Left lung (tissue), 14 donors: ENCODE measurements at places on chromosomes 1 and 21. TPM values are rescaled to one million over a fixed set of nuclear protein-coding genes. Genes with fewer than 3 reads are reported as not detected.

TMPRSS3 gene
- total RNA-seq = 4.8 TPM

HES2 gene
- 1.6 TPM for total RNA-seq

FAM72D gene
- total RNA-seq = 0.41 TPM

INSRR gene
- total RNA-seq = not detected

CNKSR1 gene
- 32.9 TPM for total RNA-seq

RSPO1 gene
- 0.52 TPM for total RNA-seq

RNU11 gene
- not detected for total RNA-seq

CD5L gene
- total RNA-seq = 2.2 TPM

KIF14 gene
- total RNA-seq = 2.2 TPM

NCDN gene
- total RNA-seq = 42.1 TPM

CYP4A11 gene
- total RNA-seq = not detected

S100A1 gene
- total RNA-seq = 2.3 TPM

KRTAP12-2 gene
- not detected for total RNA-seq

S100A3 gene
- total RNA-seq = 1.7 TPM

PSMG1 gene
- total RNA-seq = 41.3 TPM

NR5A2 gene
- total RNA-seq = 2.8 TPM

ANKRD65 gene
- total RNA-seq = 18.4 TPM

CAP1 gene
- 501 TPM for total RNA-seq

FAM20B gene
- 36.4 TPM for total RNA-seq

S100A7A gene
- not detected for total RNA-seq

HTR1D gene
- 0.15 TPM for total RNA-seq

CFHR1 gene
- not detected for total RNA-seq

TP73 gene
- total RNA-seq = 2.7 TPM

PROX1 gene
- total RNA-seq = 6.2 TPM

STIL gene
- 3.6 TPM for total RNA-seq

CD101 gene
- total RNA-seq = 2.7 TPM

AXDND1 gene
- total RNA-seq = not detected

TMEM240 gene
- 2.6 TPM for total RNA-seq

KRTAP13-2 gene
- total RNA-seq = not detected

ETV3 gene
- total RNA-seq = 26.3 TPM

ATP1A4 gene
- not detected for total RNA-seq

SPATA21 gene
- total RNA-seq = not detected

ASCL5 gene
- total RNA-seq = 0.21 TPM

LIX1L gene
- total RNA-seq = 28.9 TPM

MSTO1 gene
- total RNA-seq = 44.4 TPM

KCNE2 gene
- total RNA-seq = not detected

OR2L2 gene
- not detected for total RNA-seq

TIE1 gene
- 67.8 TPM for total RNA-seq

GPR25 gene
- 0.52 TPM for total RNA-seq

CASQ2 gene
- 0.32 TPM for total RNA-seq

COL8A2 gene
- 7.0 TPM for total RNA-seq

CELA3B gene
- total RNA-seq = not detected

IVL gene
- 0.12 TPM for total RNA-seq

ADORA3 gene
- 11.0 TPM for total RNA-seq

PLPPR4 gene
- total RNA-seq = 7.1 TPM

LBR gene
- 42.4 TPM for total RNA-seq

KDF1 gene
- 12.1 TPM for total RNA-seq

PPM1J gene
- total RNA-seq = 0.93 TPM
